ENCODE measurements at places on chromosomes 5 and 9.

- no peak for DNase-seq
Observed at GRCh38 chr9:119029886-119030285, 339.3 kb downstream of the BRINP1 start.

- DNase-seq: no peak
Observed at GRCh38 chr9:4463824-4464223, 26.4 kb upstream of the SLC1A1 start.

GRCh38 chr5:14737291-14737690, 72.8 kb downstream of the OTULIN start:
- DNase-seq: no peak

- no peak for DNase-seq
Observed at GRCh38 chr5:119895066-119895465, 265.7 kb downstream of the FAM170A start.

- DNase-seq: peak; percentile 80
Observed at GRCh38 chr9:130866474-130866965, 30.1 kb downstream of the QRFP start.

- DNase-seq: no peak
Observed at GRCh38 chr5:142834504-142834903, 64.3 kb downstream of the ARHGAP26 start.

- no peak for DNase-seq
Observed at GRCh38 chr5:175378444-175379028, 65.4 kb downstream of the DRD1 start.

- DNase-seq: no peak
Observed at GRCh38 chr9:23341346-23341745, 484.7 kb downstream of the ELAVL2 start.

- no peak for DNase-seq
Observed at GRCh38 chr9:7936163-7936562, 136.6 kb upstream of the DMAC1 start.

- no peak for DNase-seq
Observed at GRCh38 chr5:123091298-123092222, 2.5 kb downstream of the PRDM6 start.

DNA sequence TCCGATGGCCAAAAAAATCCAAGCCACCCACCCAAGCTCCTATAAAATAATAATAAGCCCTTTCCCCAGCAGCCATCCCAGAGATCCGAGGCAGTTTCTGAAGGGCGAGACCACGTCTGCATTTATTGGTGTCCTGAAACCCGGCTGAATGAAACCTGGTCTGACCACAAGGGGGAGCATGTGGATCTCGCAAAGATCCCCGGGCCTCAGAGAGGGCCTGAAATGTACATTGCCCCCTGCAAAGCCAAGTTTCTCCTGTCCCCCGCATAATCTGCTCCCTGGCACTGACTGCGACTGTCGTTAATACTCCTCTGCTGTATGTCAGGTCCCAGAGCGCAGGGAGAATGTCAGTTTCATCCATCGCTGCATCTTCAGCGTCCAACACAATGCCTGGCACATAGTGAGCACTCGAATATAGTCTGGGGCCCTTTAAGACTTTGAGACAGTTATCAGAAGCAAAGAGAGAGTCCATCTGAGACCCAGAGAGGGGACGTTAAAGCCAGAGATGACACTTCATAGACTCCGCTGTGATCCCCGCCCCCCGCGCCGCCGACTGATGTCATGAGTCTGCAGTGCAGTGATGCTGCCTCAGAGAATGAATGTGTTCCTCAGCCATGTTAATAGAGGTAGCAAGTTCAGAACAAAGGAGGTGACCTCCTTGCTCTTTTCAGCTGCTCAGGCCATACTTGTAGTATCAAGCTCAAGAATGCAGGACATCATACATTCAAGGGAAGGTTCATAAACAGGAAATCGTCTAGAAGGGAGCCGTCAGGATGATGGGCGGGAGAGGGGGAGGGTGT, 74.5 kb upstream of the BARHL1 start:
- DNase-seq: peak; percentile 72

DNA sequence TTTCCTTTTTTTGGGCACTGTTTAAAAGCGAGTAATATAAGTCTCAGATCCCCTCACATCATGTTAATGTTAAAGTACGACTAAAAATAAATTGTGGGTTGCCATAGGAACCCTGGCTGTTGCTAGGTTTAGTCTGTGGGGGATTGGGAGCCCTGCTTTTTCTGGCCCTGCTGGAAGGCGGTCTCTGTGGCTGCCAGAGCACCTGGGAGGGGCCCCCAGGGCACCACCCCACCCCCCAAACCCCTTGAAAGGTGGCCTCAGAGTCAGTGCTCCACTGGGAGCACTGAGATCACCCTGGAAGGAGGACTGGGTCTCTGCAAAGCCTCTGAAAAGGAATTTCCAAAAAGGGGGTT, 66.2 kb upstream of the NEURL1B start:
- peak; percentile 28 for DNase-seq

DNA sequence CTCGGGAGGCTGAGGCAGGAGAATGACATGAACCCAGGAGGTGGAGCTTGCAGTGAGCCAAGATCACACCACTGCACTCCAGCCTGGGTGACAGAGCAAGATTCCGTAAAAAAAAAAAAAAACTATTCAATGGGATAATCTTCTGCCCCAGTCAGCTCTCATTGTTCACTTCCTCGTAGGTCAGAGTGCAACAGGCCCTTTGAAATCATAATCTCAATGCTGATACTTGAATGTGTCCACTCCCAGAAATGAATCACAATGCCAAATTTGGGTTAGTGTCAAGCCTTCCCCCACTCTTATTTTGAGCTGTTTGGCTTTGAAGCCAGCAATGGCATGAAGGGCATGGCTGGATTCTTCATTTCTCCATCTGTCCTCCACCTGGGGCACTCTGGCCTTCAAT, 610.3 kb upstream of the KLF4 start:
- no peak for DNase-seq

GRCh38 chr9:70020217-70020616, 23.4 kb upstream of the MAMDC2 start:
- no peak for DNase-seq

- DNase-seq: no peak
Observed at GRCh38 chr9:31774571-31774970, 609.9 kb upstream of the ACO1 start.

DNA sequence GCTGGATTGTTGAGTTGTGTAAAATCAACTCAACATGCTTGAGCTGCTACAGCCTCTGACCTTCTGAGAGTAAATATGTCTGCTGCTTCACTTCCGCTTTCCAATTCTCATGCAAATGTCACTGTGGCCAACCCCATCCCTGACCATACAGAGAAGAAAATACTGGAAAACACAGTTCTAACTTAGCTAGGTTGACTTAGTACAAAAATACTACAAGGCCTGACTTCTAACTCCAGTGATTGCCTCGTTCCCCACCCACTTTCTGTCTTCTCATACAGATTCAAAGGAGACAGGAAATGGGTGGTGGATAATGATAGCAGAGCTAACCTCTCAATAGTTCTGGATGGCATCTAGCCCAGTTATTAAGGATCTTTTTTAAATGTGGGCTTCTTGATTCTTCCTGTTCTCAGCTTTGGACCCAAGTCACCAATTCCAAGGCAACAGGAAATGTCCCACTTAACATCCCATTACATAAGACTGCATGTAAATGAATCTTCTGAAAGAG, 226.6 kb upstream of the SLC24A2 start:
- no peak for DNase-seq

GRCh38 chr5:88732181-88732633, 150.8 kb downstream of the MEF2C start:
- peak; percentile 37 for DNase-seq

DNA sequence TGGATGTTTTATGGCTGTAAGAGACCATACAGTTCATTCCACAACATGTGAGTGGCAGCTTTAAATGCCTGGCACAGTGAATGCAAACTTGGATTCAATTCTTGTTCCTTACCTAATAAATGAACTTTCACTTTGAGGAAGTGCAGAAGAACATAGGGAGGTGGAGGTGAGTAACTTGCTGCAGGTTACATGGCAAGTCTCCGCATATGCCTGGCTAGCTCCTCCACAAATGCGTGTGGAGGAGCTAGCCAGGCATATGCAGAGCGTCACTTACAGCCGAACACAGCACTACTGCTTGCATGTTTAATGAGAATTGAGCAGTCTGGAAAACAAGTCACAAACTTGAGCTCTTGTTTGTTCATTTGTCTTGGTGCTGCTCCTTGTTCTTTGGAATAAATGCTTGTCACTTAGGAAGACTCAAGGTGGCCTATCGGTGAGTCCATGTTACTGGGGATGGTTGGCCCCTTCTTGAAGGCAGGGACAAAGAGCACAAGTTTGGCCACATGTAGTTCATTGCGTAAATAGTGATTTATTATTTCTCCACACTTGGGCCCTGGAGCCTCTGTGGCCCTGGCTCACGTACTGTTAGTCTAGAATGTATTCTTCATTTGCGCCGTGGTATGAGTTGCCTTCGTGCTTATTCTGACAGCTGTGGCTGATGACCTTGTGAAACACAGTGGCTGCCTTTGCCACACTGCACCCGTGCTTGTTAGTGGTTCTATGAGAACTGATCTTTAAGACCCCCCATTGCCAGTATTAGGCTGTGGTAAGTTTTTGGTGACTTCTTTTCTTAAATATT, 3.1 kb downstream of the ISOC1 start:
- no peak for DNase-seq

DNA sequence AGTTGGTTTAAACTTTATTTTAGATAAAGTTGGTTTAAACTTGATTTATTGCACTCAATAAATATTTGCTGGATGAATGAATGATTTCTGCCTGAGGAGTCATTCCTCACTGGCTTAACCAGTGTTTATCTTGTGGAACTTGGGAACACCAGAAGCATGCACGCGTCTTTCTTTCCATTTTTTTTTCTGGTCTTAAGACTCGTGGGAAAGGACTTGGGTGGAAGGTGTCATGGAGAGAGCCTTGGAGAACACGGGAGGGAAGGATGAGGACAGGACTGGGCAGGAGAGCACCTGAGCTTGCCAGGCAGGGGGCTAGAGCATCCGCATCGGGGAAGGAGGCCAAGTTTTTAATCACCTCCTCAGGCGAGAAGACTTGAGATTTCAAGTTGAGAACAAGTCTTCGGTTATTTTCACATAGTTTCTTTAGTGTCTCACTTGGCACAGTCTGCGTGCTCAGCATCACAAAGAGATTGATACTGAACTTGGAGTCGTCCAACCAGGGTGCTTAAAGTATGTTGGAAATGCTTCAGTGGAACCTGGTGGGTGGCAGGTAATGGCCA, 144.2 kb downstream of the PDZD2 start:
- DNase-seq: no peak

GRCh38 chr9:137788561-137789294, 88.9 kb upstream of the CACNA1B start:
- no peak for DNase-seq
